Right lung (tissue), 10 donors: ENCODE measurements at places on chromosomes 1 and 21.

DNA sequence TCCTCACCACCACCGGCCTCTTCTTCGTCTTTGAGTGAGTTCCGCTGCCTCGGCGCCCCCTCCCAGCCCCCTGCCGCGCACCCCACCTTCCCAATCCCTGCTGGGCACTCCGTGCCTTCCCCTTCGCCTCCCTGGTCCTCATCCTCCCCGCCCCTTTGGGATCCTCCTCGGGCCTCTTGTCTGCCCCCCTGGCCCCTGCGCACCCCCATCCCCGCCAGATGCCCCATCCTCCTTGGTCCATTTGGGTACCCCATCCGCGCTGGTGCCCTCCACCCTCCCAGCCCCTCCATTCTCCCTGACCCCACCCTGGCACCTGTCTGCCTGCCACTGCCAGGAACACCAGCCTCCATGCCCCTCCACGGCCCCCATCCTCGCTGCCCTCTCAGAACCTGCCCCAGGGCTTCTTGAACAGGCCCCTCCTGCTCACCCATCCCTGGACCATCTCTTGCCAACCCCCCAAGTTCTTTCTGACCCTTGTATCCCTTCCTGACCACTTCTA lies 667 bp downstream of the ZDHHC18 start:
- no peak for DNase-seq

- no peak for DNase-seq
Observed at GRCh38 chr1:55213151-55213884, 1.8 kb downstream of the USP24 start.

- no peak for DNase-seq
Observed at GRCh38 chr1:186195377-186195931, 179.6 kb downstream of the TPR start.

DNA sequence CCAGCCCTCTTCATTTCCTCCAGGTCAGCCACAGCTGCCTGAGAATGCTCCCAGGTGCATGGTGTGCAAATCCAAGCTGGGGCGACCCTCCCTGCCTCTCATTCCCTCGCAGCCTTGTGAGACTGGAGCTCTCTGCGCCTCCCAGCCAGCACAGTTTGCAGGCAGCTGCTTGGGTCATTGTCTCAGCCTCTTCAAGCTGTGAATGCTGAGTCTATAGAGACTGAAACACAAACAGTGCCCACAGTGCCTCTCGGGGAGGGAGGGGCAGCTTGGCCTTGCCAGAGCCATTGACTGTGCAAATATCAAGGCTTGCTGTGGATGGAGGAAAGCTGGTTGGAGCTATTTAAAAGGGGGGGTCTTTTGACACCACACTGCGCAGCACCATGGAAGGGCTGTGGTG lies 10.6 kb downstream of the PLXNA2 start:
- peak; percentile 74 for DNase-seq

DNA sequence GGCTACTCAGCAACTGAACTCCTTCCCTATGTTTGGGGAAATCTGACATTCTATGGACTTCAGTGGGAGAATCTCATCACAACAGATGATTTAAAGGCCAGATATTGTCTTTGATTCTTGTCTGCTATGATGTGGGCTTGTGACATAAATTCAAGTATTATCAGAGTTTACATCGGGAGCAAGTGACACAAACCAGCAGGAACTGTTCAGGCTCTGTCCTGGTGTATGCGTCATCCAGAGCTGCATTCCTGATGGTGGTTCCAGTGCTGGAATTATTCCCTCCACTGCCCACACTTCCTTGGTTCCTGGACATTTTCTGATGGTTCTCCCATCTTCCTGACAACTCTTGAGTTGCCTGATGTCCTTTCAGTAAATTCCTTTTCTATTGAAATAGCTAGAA lies 10.8 kb upstream of the LSM10 start:
- no peak for DNase-seq

GRCh38 chr1:17200246-17200645 lies 4.7 kb upstream of the PADI1 start:
- no peak for DNase-seq
